Glomerular endothelial cell (primary cell): ENCODE measurements at places on chromosomes 11 and 22.

DNA sequence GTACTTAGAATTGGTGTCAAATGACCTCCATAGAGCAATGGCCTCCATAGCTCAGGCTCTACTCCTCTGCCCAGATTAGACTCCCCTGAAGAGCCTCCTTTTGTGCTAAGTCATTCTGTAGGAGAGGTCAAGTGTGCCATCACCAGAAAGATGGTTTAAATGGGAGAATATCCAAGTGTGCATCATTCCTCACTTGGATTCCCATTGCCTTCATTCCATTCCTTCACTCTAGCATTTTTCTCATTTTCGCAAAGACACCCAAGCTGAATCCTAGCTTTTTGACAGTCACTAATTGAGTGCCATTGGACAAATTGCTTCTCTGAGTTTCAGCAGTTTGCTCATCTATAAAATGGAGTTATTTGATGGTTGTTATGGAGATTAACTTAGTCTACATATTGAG, 16.9 kb downstream of the CLMP start:
- DNase-seq: no peak

GRCh38 chr22:44193535-44193891, 12.8 kb downstream of the PARVG start:
- no peak for DNase-seq

DNA sequence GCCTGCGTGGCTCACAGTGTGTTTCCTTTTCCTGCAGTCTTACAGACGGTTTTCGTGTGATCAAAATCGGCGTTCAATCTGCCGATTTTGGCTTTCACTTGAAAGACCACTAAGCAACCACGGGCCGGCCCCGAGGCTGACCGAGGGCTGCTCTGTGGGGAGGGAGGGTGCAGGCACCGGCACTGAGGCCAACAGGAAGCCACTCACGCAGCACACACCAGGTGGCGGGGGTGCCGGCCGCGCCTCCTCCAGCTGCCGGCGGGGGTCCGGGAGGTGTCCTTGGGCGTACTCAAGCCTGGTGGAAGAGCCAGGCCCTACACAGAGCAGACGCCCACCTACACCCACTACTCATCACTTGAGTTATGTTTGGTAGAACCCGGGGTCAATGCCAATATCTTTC, 14.3 kb downstream of the TOLLIP start:
- DNase-seq: no peak

- no peak for DNase-seq
Observed at GRCh38 chr11:73374151-73374550, 2.0 kb upstream of the RELT start.

- DNase-seq: no peak
Observed at GRCh38 chr11:66659763-66660162, 17.9 kb downstream of the RBM4B start.

DNA sequence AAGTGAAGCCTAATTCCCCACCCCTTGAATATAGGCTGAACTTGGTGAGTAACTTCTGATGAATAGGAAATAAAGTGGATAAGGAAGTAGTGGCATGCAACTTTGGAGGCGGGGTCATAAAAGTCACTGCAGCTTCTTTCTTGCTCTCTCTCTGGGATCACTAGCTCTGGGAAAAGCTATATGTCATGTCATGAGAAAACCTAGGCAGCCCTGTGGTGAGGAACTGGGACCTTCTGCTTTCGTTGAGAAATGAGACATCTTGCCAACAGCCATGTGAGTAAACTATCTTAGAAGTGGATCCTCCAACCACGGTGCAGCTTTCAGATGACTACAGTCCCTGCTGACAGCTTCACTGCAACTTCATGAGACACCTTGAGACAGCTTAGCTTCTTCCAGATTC, 15.7 kb downstream of the ZNF214 start:
- DNase-seq: no peak

DNA sequence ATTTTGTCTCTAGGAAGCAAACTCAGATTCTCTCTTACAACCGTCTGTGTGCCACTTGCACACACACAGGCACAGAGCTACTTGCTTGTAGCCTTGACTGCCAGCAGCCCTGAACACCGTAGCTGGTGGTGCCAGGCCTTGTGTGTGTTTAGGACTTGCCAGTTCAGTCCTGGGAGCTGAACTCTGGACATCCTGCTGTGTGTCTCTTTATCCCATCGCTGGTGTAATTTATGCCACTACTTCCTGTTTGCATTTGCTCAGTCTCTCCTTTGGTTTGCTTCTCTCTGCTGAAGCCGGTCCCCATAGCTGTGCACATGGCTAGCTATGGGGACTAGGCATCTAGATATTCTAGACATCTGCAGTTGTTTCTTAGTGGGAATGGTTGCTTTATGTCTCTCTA, 24.0 kb downstream of the MARK2 start:
- no peak for DNase-seq

DNA sequence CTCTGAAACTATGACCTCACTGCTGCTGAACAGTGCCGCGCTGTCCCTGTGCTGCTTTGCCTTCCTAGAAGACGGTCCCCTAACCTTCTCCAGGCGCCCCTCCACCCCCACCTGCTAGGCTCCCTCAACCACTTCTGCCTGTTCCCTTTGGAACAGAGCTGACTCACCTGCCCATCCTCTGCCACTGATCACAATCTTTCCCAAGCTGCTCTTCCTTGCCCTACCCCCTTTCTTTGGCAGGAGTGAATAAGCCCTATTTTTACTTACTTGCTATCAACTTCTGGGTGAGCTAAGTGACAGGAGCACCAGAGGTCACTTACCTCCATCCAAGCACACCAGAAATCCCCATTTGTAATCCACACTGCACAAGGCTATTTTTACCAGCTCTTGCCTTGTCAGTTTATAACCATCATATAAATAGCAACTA, 116.0 kb upstream of the BID start:
- no peak for DNase-seq
